NCI-H1436 treated with DMSO at 0.1 percent for 48 hours (cell line): ENCODE measurements at places on chromosomes 3 and 15.
A peak's percentile ranks its signal among the peaks of the same experiment; 100 is the strongest.

GRCh38 chr3:122929188-122930062 is 98.1 kb downstream of the SEMA5B start:
- DNase-seq = no peak

DNA sequence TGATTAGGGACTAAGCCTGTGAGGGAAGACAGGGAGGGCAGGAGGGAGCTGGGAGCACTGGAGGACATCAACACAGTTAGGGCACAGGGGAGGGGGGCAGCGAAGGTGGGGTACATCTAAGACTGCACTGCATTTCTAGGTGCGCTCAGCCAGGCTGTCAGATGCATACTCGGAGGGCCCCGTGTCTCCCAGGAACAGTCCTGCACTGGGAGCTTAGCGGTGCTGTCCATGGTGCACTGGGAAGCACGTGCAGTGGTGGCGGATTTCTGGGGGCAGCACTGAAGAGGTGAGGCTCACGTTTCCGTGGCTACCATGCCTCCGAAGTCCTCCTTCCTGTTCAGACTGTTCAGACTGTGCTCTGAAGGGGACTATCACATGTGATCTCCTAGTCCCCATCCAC is 54.4 kb downstream of the ROPN1B start:
- no peak for DNase-seq

GRCh38 chr3:133130168-133130567 is 92.0 kb downstream of the TMEM108 start:
- peak; percentile 69 for DNase-seq

DNA sequence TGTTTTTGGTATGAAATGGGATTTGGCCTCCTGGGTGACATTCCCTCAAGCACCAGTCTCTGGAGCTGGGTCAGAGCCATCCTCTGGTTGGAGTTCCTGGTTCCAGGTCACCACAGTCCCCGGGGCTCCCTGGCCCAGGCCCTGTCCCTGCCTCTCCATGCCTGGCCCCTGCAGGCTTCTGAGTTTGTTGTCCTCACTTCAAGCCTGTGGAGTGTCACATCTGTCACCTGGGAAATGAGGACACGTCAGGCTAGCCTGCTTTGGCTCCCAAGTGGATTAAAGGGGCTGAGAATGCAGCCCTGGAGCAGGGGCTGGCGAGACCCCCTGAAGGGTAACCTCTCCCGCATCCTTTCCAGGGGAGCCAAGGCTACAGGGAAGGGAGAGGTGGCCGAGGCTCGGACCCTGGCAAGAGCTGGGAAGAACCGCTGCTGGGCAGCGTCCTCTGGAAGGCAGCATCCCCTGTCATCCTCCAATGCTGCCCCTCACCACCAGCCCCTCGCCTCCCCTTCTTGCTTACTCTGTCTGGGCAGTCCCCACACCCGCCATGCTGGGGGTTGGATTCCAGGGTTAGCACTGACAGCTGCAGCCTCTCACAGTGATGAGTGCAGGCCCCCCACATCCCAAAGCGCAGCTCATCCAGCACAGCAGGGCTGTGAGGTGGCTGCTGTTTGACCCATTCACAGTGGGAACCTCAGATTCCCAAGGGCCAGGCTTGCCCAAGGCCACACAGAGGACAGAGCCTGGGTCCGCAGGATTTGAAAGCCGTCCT is 75.5 kb upstream of the IQSEC1 start:
- no peak for DNase-seq

GRCh38 chr3:27877061-27878013 is 155.2 kb upstream of the EOMES start:
- DNase-seq = no peak

DNA sequence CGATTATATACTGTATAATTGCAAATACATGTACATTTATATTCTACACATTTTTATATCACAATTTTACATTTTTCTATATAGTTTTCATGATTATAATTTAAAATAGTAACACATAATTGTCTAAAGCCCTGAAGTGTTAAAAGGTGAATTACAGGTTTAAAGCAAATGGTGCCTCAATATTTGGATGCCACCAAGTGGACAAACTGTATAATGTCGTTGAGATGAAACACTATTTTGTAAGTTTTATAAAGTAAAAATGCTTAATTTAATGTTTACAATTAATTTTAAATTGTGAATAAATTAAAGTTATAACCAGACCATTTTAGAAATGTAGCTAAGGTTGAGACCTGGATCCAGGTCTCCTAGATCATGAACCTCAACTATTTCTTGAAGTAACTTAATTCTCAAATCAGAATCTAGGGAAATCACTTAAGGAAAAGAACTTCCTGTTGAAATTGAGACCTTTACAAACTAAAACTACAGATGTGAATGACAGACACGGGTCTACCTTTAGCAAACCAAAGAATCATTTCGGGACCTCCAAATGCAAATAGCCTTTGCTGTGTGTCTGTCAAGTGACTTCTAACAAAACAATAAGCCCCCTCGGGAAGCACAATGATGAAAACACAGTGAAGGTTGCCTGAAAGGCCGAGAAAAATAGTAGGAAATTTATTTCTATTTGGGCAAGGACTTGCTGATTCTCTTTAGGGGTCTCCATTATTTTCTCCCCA is 37.8 kb downstream of the EHHADH start:
- no peak for DNase-seq

- no peak for DNase-seq
Observed at GRCh38 chr3:134883697-134884385, 88.8 kb downstream of the EPHB1 start.

GRCh38 chr3:130831719-130832400 is 62.0 kb upstream of the ATP2C1 start:
- DNase-seq = no peak

DNA sequence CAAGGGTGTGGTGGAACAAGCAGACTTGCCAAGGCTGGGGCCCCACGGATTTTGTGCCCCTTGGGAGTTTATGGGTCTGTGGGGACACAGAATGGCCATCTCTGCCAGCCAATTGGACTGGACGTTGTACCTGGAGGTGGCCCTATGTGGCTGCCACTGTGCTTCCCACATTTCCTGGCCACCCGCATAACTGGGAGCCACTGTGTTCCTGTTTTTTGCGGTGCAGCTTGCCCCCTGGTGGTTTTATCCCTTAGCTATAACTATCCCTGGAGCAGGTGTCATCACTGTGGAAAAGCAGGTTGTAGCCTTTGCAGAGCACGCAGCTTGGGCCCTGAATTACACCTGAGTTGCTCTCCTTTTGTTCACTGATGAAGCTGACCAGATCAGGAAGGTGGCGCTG is 306.3 kb downstream of the ZPLD1 start:
- no peak for DNase-seq

GRCh38 chr15:85312929-85313331 is 67.5 kb upstream of the AKAP13 start:
- DNase-seq = no peak

DNA sequence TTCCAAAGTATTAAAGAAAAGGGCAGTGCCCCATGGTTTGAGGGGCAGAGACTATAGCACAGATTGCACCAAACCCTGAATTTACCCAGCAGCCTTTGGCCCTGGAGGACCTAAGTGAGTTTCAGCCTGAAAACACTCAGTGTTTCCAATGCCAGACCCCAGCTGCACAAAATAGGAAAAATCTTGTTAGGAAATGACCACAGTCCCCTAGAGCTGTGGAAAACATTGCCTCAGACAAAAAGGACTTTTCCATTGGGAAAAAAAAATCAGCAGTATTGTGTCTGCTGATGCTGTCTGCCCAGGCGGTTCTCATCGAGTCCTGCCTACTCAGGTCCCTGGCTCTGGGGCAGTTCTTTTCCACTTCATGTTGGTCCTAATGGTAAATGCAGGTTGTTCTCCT is 121.7 kb upstream of the DLG1 start:
- DNase-seq = no peak

DNA sequence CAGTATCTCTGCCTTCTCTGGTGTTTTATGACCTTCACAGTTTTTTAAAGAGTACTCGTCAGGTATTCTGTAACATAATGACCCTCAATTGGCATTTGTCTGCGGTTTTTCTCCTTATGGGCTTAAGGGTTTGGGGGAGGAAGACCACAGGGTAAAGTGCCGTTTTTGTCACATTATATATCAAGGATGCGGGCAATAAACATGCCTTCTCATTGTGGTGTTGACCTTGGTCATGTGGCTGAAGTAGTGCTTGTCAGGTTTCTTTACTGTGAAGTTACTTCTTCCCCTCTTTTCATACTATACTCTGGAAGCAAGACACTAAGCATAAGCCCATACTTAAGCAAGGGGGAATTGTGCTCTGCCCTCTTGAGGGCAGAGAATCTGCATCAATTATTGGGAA is 16.6 kb downstream of the CAPN3 start:
- no peak for DNase-seq

DNA sequence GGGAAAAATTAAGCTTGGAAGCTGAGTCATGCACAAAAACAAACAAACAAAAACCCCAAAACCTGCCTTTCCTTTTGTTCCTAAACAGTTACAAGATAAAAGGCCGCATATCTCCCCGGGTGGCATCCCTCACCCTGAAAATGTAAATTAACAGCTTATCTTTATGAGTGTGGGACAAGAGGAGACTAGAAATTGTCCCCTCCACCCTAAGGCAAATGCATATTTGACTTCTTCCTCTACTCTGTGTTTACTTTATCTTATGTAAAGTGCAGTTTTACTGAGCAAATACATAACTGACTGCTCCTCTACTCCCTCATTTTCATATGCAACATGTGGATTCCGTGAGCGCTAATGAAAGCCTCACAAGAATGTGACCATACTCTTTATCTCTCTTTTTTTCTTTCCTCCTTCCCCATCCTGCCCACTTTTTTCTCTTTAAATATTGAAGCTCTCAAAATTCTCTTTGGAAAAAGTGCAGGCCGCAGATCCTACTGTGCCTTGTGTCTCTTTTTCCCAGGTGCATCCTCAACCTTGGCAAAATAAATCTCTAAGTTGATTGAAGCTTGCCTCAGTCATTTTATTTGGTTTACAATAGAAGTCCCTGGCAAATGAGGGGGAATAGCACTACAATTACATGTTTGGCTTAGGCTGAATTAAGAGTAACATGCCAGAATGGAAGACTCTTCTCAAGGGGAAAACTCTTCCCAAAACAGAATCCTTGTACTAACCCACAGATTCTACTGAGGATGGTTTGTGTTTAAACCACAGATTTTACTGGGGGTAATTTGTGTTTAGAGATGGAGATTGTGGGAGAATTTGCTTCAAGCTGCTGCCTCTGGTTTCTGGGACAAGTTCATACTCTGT is 72.7 kb upstream of the WDR72 start:
- DNase-seq = no peak

GRCh38 chr3:47443611-47443995 is 32.1 kb downstream of the SCAP start:
- DNase-seq = no peak

DNA sequence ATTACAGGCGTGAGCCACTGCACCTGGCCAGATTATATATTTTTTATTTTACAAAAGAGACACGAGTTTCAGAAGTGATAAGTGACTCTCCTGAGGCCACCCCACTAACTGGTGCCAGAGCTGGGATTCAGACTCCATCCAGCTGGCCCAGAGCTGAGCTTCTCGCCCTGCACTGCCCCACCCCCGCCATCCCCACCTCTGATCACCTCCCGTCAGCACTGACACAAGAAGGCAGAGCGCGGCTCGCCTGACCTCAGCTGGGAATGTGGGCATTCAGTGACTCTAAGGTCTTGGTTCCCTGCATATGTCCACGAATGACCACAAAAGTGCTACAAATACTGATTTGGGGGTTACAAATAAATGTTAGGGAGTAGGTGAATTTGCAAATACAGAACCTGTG is 56.1 kb upstream of the GALNT15 start:
- DNase-seq = no peak

DNA sequence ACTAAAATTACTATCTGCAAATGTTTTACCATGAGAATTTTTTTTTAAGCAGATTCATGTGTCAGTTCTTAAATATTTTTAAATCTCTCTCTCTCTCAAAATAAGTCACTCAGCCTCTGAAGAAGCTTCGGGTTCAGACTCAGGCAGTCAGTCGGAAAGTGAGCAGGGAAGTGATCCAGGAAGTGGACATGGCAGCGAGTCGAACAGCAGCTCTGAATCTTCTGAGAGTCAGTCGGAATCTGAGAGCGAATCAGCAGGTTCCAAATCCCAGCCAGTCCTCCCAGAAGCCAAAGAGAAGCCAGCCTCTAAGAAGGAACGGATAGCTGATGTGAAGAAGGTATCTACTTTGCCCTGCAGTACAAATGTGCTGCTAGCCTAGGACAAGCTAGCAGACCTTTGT is 24.1 kb downstream of the CHD2 start:
- DNase-seq = no peak

DNA sequence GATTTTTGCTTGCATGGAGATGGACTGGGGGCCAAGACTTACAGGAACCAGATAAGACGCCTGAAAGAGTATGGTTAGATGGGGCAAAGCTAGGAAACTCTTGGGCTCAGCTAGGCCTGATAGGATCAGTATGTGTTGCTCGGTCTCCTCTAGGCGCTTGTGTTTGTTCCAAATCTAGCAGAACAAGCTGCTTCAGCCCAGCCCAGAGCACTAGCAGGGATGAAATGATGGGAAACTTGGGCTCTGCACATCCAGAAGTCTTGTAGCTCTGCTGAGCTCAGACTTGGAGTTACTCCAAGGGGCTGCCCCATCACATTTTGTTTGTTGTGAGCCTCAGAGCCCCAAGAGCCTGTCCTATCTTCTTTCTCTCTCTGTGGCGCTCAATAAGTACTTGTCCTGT is 34.7 kb downstream of the FOXL2 start:
- DNase-seq = no peak

DNA sequence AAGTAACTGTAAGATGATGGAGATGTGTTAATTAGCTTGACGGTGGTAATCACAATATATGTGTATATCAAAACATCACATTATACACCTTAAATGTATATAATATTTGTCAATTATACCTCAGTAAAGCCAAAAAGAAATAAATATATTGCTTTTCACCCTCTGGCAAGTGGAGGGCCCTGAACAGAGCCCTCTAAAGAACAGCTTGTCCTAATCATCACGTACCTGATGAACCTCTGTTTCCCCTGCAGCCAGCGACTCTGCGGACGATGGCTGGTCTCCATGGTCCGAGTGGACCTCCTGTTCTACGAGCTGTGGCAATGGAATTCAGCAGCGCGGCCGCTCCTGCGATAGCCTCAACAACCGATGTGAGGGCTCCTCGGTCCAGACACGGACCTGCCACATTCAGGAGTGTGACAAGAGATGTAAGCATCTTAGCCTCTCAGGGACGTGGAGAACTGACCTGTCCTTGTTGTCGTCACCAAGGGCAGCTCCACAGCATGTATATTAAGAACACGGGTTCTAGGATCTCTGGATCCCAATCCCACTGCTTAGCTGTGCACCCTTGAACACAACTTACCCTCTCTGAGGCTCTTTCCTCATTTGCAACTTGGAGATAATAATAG is 6.3 kb downstream of the THBS1 start:
- DNase-seq = no peak

DNA sequence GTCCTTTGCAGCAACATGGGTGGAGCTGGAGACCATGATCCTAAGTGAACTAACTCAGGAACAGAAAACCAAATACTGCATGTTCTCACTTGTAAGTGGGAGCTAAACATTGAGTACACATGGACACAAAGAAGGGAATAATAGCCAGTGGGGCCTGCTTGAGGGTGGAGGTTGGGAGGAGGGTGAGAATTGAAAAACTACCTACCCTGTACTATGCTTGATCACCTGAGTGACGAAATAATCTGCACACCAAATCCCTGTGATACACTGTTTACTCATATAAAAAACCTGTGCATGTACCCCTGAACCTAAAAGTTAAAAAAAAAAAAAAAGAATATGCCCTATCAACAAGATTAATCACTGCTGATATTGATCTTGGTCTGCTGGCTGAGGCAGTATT is 58.7 kb upstream of the ADAMTSL3 start:
- no peak for DNase-seq

GRCh38 chr3:114394551-114394950 is 100.7 kb downstream of the TIGIT start:
- DNase-seq = no peak
